ENCODE measurements at places on chromosomes 6 and 20.

- DNase-seq, result no peak
Observed at GRCh38 chr20:64072498-64073063, 6.7 kb downstream of the RGS19 start.

DNA sequence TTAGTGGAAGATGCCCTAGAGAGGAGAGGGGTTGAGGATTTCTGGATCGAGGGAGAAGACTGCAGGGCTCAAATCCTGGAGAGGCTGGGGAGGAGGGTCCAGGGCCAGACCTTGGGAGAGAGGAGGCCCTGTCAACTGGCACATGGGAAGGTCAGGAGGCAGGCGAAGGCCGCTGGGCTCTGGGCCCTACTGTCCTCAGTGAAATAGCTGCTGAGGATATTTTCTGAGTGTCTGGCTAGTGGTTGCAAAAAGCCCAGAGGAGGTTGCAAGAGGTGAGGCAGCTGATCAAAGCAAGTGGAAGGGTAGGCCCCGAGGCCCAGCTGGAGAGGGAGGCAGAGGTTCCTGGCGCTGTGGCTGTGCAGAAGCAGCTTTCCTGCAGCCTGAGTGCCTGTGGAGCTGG is 103.4 kb upstream of the MLN start:
- no peak for DNase-seq

- no peak for DNase-seq
Observed at GRCh38 chr6:37302086-37302686, 44.2 kb upstream of the TMEM217 start.

- no peak for DNase-seq
Observed at GRCh38 chr6:140494321-140495108, 1120.1 kb upstream of the CITED2 start.

- DNase-seq, result no peak
Observed at GRCh38 chr20:51042064-51042463, 19.2 kb upstream of the KCNG1 start.

DNA sequence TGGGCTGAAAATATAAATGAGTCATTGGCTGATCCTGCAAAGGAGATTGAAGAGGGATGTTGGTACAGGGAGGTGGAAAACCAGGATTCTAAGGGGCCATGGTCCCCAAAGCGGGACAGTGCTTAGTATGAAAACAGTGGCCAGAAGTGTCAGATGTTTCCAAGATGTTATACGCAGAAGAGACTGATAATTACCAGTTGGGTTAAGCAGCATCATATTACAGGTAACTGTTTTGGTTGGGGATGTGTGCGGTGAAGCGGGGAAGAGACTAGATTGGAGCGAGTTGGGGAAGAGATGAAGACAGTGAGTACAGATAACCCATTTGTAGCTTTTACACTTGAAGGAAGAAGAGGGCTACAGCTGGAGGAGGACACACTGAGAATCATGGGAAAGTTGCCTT is 80.8 kb downstream of the PLEKHG1 start:
- DNase-seq, result no peak

DNA sequence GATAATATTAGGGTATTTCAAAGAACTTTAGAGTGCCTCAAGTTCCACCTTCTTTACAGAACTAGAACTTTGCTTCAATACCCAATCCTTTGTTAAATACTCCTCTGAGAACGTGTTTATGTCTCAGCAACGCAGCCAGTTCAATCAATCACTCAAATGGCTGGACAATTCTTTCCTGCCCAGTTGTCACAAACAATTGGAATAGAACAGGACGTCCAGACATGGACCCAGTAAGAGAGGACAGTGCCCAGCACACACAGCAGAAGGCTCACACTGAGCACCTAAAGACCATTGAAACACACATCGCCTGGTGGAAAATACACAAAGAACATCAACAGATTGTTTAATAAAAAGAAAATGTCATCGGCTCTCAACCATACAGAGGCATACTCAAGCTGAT is 140.6 kb downstream of the TTLL2 start:
- DNase-seq, result no peak

DNA sequence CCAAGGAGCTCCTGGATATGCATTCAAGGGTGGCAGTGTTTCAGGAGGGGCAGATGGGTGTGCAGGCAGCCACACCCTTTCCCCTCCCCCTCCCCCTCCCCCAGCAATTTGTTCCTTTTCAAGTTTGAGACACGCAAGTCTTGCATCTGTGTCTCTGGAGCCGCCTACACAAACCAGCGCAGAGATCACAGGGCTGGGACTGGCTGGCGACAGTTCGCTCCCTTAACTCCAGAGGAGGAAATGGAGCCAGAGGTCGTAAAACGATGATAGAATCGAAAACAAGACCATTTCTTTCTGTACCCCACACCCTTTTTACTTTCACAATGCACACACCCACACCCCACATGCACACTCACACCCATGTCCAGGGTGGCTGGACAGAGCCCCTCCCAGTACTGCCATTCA is 163.1 kb downstream of the LY86 start:
- no peak for DNase-seq

DNA sequence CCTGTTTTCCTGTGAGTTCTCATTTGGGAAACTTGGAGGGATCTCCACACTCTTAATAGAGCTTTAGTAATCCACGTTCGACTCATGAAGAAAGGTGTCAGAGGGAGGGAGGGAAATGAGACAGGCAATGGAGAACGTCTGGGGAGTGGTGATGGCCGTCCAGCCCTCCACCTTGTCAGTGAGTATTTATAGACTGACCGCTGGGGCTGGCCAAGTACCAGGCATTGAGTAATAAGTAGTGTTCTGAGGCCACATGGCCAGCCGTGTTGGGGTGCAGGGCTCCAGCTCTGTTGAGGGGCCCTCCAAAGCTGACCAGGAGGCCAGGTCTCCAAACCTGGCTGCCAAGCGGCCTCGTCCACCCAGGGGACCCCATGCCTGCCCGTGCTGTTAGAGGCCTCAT is 11.3 kb upstream of the DSN1 start:
- DNase-seq, result no peak

- DNase-seq, result no peak
Observed at GRCh38 chr6:104656235-104656634, 203.5 kb downstream of the HACE1 start.

DNA sequence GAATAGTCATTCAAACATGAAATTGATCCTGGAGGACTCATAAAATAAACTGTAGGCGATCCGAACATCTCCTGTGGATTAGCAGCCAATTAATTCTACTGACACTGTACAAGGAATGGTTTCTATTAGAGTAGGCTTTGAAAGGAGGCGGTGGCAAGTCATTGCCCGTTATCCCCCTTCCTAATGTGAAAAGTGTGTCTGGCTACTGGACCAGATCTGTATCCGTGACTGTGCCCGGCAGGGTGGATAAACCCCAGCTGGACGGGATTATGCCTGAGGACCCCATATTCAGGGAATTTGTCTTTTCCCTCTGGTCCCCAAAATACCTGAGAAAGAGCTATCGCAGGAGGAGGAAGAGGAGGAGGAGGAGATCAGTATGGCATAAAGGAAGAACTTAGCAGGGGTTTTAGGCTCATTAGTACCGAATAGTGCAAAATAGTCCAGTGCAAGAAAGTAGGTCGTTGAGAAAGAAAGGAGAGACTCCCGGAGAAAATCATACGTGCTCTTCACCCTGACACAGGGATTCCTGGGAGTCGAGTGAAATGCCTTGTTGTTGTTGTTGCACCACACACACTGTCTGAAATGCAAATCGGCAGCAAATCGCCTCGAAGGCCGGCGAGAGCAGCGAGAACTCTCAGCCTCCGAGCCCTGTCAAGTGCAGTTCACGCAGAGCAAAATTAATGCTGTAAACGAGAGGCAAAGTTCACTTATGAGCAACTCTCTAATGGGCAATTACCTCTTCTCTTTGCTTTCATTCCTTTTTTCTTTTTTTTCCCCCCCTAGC is 178.9 kb upstream of the ARID1B start:
- no peak for DNase-seq

DNA sequence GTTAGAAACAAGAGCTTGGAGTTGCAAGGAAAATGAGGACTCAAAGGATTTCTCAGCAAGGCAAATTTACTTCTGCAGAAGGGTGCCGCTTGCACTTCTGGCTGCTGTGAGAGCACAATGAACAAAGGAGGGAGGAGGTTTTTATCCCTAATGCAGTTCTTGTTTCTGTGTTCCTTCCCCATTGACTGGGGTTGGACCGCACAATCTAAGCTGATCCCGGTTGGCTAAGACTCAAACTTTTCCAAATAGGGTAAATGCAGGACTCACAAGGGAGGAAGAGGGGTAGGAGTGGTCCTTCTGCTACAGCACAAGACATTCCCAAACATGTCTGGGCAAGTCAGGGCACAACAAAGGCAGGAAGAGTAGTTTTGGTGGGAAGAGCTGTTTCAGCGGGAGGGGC is 249.6 kb upstream of the MOCS1 start:
- DNase-seq, result no peak

DNA sequence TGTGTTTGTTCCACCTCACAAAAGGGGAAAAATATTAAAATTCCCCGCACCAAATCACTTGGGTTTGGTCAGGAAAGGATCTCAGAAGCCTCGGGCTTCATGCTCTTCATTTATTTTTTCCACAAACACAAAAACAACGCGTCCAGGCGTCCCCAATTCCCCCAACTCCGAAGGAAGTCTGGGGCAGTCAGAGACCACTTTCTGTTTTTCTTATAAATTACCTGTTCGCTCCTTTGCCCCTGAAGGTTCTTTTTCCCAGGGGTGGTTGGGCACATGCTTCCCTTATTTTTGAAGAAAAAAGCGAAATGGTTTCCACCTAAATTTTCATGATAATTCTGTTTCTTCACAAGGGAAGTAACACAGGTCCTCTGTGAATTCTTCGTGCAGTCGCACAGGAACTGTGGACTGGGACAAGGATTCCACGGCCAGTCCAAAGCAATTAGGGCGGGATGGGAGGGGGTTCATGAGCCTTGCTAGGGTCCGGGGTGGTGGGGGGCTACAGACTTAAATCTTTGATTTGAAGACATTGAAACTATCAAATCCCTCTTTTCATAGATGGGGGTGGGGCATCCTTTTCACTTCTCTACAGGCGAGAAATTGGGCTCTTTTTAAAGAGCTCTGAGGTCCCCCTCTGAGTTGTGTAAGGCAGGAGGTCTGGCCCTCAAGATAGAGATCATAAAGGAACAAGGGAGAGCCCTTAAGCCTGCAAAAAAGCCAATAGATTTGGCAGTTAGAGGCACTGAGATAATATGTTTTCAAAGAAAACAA is 30.5 kb upstream of the HFE start:
- no peak for DNase-seq

DNA sequence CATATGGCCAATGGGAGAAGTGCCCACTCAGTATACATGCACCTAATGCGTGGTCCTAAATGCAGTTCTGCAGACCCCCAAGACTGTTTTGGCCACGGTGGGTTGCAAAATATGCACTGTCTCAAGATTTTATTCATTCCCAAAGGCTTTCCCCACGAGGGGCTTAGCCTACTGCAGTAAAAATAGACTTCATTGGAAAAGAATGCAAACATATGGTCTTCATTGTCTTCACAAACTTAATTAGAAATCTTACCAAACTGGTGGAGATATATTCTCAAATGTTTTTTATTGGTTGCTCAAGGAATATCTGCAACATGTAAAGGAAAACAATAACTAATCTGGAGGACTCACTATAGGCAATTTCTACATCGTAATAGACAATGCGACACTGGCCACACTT is 31.6 kb upstream of the PRL start:
- DNase-seq, result no peak

DNA sequence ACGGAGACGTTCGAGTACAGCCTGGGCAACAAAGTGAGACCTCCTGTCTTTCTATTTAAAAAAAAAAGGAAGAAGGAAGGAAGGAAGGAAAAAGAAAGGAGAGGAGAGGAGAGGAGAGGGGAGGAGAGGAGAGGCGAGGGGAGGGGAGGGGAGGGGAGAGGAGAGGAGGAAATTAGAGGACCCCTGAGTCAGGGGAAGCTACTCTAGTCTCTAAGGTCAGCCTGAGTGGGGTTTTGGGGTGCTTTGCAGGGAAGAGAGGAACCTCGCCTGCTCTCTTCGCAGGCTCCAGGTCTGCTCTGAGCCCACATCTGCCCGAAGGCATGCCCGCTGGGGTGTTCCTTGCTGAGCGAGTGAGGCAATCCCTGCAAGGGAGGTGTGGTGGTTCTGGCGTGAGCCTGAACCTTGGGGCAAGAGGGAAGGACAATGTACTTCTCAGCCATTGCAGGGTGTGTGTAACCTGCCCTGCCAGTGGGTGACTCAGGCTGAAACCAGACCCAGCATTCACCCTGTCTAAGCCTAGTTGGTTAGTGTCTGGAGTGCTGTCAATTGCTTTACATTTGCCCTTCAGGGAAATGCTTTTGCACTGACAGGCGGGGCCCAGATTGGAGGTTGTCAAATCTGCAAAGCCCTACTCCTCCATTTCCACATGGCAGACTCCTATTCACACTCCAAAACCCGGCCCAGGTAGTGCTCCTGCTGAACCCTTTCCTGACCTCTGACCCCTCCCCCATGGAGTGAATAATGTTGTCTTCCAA is 15.3 kb upstream of the MMP9 start:
- DNase-seq, result no peak

DNA sequence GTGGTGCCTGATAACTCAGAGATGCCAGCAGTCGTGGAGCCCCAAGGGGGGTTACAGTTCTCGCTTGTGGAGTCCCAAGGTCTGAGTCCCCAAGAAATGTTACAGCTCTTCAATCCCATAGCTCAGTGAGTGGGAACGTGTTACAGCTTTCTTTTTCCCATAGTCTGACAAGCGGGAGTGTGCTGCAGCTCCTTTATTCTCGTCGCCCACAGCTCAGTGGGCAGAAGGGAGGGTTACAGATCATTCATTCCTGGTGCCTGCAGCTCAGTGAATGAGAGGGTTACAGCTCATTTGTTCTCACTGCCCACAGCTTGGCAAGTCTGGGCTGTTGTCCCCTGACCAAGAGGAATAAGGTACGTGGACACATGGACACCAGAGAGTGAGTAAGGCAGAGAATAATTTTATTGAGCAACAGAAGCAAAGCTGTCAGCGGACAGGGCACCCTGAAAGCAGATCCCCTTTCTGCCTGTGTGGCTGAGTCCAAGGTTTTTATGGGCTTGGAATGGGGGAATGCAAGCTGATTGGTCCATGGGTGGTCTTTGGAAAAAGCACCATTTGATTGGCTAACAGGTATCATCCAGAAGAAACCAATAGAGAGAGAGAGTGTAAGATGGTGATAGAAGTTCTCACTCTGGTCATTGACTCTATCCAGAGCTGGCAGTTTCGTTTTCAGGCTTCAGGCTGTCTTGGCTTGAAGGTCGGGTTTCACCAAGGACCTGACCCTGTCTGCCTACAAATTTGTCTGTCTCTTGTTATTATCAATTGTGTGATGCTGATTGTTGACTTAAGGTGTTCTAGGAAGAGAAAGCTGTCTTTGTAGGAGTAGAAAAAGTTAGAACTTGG is 16.4 kb downstream of the RNF217 start:
- no peak for DNase-seq

DNA sequence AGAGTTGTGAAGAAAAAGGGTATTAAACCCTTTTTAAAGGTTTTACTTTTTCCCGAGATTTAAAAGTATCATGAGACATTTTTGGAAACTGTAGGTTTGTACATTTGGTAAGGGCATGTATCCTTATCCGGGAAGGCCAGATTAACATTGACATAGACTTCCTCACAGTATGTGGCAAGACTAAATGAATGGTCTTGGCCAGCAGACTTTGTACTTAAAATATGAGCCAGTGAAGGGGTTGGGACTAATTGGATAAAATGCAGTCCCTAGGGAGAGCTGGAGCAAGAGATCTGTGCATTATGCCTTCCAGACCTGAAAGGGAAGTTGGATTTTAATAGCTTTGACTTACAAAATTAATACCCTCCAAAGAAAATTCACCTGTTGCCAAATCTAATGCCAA is 60.4 kb upstream of the CCN2 start:
- no peak for DNase-seq
